ENCODE measurements at places on chromosomes 13 and 19. TPM values are rescaled to one million over a fixed set of nuclear protein-coding genes. Genes with fewer than 3 reads are reported as not detected.

The ZNF546 gene
- total RNA-seq = 3.0 TPM

The GAS6 gene
- 502 TPM for total RNA-seq

The ACER1 gene
- total RNA-seq = not detected

The WDR62 gene
- total RNA-seq = not detected

The ZNF30 gene
- total RNA-seq = 11.8 TPM

The SHISA7 gene
- total RNA-seq = 0.85 TPM

The ANO8 gene
- total RNA-seq = 34.8 TPM

The RNF17 gene
- not detected for total RNA-seq

The MATK gene
- not detected for total RNA-seq

The CD209 gene
- total RNA-seq = 12.6 TPM

The CCNE1 gene
- not detected for total RNA-seq

The CCDC8 gene
- 10.0 TPM for total RNA-seq

The CLDND2 gene
- total RNA-seq = not detected

The ZNF582 gene
- total RNA-seq = 0.43 TPM

The ATP4A gene
- not detected for total RNA-seq

The GRIN2D gene
- 0.64 TPM for total RNA-seq

The KLK5 gene
- not detected for total RNA-seq

The ZNF28 gene
- total RNA-seq = 78.0 TPM

The CRX gene
- not detected for total RNA-seq

The HIPK4 gene
- total RNA-seq = not detected

The FXYD1 gene
- total RNA-seq = 34.8 TPM

The CERS1 gene
- total RNA-seq = not detected

The APC2 gene
- total RNA-seq = not detected

The LRRC63 gene
- total RNA-seq = not detected

The PRSS57 gene
- total RNA-seq = not detected

The AMH gene
- not detected for total RNA-seq

The IGFL3 gene
- total RNA-seq = not detected

The ZNF541 gene
- not detected for total RNA-seq

The TNFRSF19 gene
- total RNA-seq = 0.85 TPM

The C19orf18 gene
- not detected for total RNA-seq

The KIR2DL1 gene
- not detected for total RNA-seq

The FFAR2 gene
- total RNA-seq = not detected

The FAM187B gene
- total RNA-seq = not detected

The CEACAM21 gene
- total RNA-seq = not detected

The KLK7 gene
- not detected for total RNA-seq

The LGALS4 gene
- total RNA-seq = not detected

The NAPSA gene
- 1.6 TPM for total RNA-seq

The PSG11 gene
- total RNA-seq = not detected

The ZNF415 gene
- 1.3 TPM for total RNA-seq

The PNMA8A gene
- 0.53 TPM for total RNA-seq

The KLK3 gene
- not detected for total RNA-seq

The SYCN gene
- not detected for total RNA-seq

The TSPAN16 gene
- total RNA-seq = not detected

The TINCR gene
- total RNA-seq = not detected

The RPS28 gene
- 393 TPM for total RNA-seq

The KCTD12 gene
- 120 TPM for total RNA-seq

The BORCS8 gene
- 26.9 TPM for total RNA-seq

The TMEM86B gene
- not detected for total RNA-seq

Data from ascending aorta (tissue), 2 donors.